ENCODE measurements at places on chromosomes 3 and 15. TPM values are rescaled to one million over a fixed set of nuclear protein-coding genes. Genes with fewer than 3 reads are reported as not detected.

Gene TMEM207
- total RNA-seq: not detected

DNA sequence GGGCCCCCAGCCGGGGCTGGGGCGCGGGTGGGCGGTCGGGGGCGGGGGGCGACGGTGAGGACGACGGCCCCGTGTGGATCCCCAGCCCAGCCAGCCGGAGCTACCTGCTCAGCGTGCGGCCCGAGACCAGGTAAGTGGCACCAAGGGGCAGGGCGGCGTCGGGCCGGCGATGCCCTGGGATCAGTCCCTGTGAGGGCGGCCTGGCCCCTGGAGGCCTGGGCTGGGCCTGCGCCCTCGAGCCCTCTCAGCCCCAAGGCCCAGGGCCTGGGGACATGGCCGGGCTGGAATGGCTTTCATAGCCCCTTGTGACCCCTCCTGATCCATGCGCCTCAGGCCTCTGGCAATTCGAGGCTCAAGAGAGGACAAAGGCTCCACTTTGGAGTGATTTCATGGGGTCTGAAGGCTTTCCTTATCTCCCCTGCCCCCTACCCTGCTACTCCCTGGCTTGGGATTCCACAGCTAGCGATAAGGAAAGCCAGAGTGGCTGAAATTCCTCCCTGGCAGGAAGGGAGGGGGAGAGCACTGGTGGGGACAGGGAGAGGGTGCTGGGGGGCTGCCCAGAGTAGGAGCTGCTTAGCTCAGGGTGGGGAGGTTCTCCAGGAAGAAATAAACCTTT is 418 bp downstream of the ALPK3 start:
- H3K4me1 ChIP-seq: no peaks in the 10 kb centered on the region
- no peak for DNase-seq
- peaks cover 6% of the 10 kb centered on the region for H3K27me3 ChIP-seq

Gene CFAP91
- total RNA-seq: 0.77 TPM

GRCh38 chr3:15602146-15602536 is 596 bp downstream of the BTD start:
- peak overlapping the region; percentile 99 for H3K4me3 ChIP-seq
- H3K27ac ChIP-seq: peak overlapping the region; percentile 77
- H3K4me1 ChIP-seq: no peaks in the 10 kb centered on the region
- no peaks in the 10 kb centered on the region for H3K36me3 ChIP-seq
- H3K27me3 ChIP-seq: no peaks in the 10 kb centered on the region

- peak; percentile 39 for DNase-seq
- no peaks in the 10 kb centered on the region for H3K36me3 ChIP-seq
- H3K27me3 ChIP-seq: no peaks in the 10 kb centered on the region
- no peak overlapping the region for H3K27ac ChIP-seq
- no peak overlapping the region for H3K4me3 ChIP-seq
Observed at GRCh38 chr3:99384596-99384995, 253.8 kb upstream of the COL8A1 start.

Gene PIF1
- total RNA-seq: 3.1 TPM

Gene CPLX3
- total RNA-seq: not detected

DNA sequence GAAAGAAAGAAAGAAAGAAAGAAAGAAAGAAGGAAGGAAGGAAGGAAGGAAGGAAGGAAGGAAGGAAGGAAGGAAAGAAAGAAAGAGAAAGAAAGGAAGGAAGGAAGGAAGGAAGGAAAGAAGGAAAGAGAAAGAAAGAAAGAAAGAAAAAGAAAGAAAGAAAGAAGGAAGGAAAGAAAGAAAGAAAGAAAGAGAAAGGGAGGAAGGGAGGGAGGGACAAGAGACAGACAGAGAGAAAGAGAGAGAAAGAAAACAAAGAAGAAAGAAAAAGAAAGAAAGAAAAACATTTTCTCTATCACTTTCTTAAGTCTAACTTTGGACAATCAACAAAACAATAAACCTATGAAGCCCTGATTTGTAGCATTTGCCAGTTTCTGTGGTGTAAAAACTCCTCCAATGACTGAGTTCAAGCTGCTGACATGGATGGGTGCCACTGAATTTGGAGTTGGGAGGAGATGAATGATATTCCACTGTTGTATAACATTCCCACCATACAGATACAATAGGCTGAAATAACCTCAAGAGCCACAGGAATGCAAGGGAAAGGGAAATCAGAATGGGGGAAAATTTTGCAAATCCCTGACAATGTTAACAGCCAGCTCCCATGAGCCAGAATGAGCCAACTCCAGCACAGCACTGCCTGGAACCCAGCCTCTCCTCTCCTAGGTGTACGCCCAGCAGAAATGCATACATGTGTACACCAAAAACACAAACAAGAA is 15.0 kb upstream of the RTP3 start:
- no peak overlapping the region for H3K27ac ChIP-seq
- H3K4me1 ChIP-seq: no peaks in the 10 kb centered on the region
- H3K36me3 ChIP-seq: no peaks in the 10 kb centered on the region
- H3K4me3 ChIP-seq: no peak overlapping the region
- peaks cover 3% of the 10 kb centered on the region for H3K27me3 ChIP-seq

- no peak for DNase-seq
- no peak overlapping the region for H3K27ac ChIP-seq
- H3K27me3 ChIP-seq: no peaks in the 10 kb centered on the region
- no peak overlapping the region for H3K4me3 ChIP-seq
- no peaks in the 10 kb centered on the region for H3K4me1 ChIP-seq
Observed at GRCh38 chr3:65168547-65168946, 480.7 kb upstream of the ADAMTS9 start.

GRCh38 chr3:38114875-38115644 is 21.9 kb downstream of the ACAA1 start:
- no peak overlapping the region for H3K27ac ChIP-seq
- no peaks in the 10 kb centered on the region for H3K36me3 ChIP-seq
- no peaks in the 10 kb centered on the region for H3K27me3 ChIP-seq
- no peaks in the 10 kb centered on the region for H3K4me1 ChIP-seq

GRCh38 chr3:62184559-62184958 is 188.8 kb downstream of the FEZF2 start:
- H3K4me1 ChIP-seq: no peaks in the 10 kb centered on the region
- H3K36me3 ChIP-seq: no peaks in the 10 kb centered on the region
- peak; percentile 28 for DNase-seq
- H3K4me3 ChIP-seq: no peak overlapping the region

- peaks cover 13% of the 10 kb centered on the region for H3K4me1 ChIP-seq
- no peaks in the 10 kb centered on the region for H3K36me3 ChIP-seq
- H3K27me3 ChIP-seq: no peaks in the 10 kb centered on the region
- DNase-seq: peak; percentile 84
Observed at GRCh38 chr3:42101048-42101447, 9.9 kb downstream of the TRAK1 start.

DNA sequence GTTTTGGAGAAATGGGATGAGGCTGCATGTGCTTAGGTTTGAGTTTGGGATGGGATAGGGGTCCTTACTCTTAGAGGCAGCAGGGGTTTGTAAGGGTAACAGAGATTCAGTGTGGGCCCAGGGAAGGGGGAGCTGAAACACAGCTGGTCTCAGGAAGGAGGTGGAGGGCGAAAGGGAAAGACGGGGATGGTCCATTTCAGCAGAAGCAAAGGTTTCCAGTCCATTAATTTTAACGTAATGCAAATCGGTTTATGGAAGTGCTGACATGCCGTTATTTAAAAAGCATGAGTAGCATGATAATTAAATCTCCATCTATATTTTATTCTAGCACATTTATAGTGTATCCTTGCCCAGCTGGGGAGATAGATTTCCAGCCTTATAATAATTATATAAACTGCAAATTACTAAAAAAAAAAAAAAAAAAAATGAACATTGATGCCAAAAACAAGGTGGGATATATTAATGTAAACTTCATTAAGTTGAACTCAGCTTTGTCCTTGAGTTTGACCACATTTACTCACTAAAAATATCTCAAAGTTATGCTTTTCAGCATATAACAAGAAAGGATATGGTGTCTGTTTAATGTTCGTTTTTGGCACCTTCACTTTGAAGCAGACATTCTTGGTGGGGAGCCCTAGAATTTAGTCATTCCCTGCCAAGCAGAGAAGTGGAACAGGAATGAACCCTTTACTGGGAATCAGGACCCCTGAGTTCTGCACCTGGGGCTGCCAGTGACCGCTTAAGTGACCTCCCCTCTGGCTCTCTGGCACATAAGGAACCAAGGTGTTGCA is 234.7 kb downstream of the THSD4 start:
- no peak overlapping the region for H3K27ac ChIP-seq
- no peaks in the 10 kb centered on the region for H3K4me1 ChIP-seq
- H3K4me3 ChIP-seq: no peak overlapping the region

DNA sequence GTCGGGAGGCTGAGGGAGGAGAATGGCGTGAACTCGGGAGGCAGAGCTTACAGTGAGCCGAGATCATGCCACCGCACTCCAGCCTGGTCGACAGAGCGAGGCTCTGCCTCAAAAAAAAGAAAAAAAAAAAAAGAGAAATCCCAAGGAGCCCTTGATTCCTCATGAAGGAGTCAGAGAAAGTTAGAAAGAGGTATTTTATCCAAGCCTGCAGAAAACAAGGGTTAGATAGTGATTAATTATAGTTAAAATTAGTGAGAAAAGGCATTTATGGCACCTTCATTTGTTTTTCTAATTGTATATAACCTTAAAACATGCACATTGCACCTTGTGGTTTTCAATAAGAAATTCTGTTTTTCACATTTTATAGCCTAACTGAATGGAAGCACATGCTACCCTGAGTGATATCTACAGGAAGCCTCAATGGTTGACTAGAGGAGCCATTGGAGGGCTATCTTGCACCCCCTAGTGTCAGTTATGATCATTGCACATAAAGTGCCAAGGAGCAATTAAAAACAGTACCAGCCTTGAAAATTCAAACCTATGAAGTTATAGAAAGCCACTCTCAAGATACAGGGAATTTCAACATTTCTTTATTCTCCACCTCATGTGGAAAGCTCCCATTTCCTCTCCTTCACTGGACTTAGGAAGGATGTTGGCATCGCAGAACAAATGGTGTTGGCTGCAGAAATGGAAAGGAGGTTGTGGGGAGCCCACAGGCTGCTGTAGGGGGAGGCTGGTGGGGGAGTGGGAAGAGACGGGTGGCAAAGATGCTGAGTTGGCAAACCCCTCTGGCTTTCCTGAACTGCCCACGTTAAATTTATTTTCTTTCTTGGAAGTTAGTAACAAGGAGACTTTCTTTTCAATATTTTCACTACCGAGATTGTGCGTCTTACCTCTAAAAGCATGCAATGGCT is 48.5 kb downstream of the ITGA11 start:
- no peaks in the 10 kb centered on the region for H3K36me3 ChIP-seq
- peaks cover 12% of the 10 kb centered on the region for H3K4me1 ChIP-seq
- peak; percentile 27 for DNase-seq

- H3K4me3 ChIP-seq: no peak overlapping the region
- no peak overlapping the region for H3K27ac ChIP-seq
- H3K36me3 ChIP-seq: no peaks in the 10 kb centered on the region
- no peaks in the 10 kb centered on the region for H3K4me1 ChIP-seq
- no peak for DNase-seq
Observed at GRCh38 chr15:82898961-82899360, 53.6 kb downstream of the HOMER2 start.

GRCh38 chr15:25051399-25052154 is 96.8 kb downstream of the SNRPN start:
- H3K36me3 ChIP-seq: no peaks in the 10 kb centered on the region
- no peaks in the 10 kb centered on the region for H3K4me1 ChIP-seq
- H3K27ac ChIP-seq: no peak overlapping the region

Gene IFT57
- 60.3 TPM for total RNA-seq

Gene PPP1R14D
- total RNA-seq: not detected

Gene DUOXA1
- not detected for total RNA-seq

- H3K27ac ChIP-seq: peak overlapping the region; percentile 75
- DNase-seq: no peak
Observed at GRCh38 chr3:183699238-183699947, 1.8 kb downstream of the YEATS2 start.

DNA sequence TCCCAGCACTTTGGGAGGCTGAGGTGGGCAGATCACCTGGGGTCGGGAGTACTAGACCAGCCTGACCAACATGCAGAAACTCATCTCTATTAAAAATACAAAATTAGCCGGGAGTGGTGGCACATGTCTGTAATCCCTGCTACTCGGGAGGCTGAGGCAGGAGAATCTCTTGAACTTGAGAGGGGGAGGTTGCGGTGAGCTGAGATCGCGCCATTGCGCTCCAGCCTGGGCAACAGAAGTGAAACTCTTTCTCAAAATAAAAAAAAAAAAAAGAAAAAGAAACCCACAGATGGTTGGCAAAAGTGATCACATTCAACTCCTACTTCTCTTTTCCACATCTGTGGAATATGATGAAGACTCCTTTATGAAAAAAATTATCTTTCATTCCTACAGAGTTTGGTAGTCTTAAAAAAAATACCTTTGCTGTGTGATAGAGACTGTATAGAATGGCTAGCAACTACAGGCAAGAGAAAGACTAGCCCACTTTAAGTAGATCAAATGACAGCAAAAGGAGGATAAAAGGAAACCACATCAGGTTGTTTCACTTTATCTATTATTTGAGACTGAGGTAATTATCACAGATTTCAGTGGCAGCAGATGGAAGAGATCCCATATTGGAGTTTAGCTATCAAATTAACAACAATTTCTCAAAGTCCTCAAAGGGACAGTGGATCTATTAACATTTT is 172.9 kb upstream of the TSPAN3 start:
- H3K4me1 ChIP-seq: no peaks in the 10 kb centered on the region
- H3K27ac ChIP-seq: no peak overlapping the region
- no peak for DNase-seq
- H3K4me3 ChIP-seq: no peak overlapping the region
- H3K27me3 ChIP-seq: no peaks in the 10 kb centered on the region
- no peaks in the 10 kb centered on the region for H3K36me3 ChIP-seq

DNA sequence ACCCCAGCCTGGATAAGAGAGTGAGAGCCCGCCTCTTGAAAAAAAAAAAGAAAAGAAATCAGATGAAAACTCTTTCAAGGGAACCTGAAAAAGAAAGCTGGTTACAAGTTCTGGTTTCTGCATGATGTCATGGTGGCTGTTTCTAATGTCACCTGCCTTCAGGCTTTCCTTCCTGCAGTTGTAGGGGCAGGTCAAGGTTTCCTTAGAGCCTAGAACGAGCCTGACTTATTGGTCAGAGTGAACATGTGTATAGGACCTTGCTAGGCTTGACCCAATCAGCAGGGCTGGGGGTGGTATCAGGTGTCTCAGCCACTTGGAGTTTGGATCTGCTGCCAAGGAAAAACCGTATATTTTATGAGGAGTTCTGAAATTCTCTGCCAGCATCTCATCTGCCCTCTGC is 3.8 kb downstream of the IVD start:
- DNase-seq: no peak
- H3K4me1 ChIP-seq: peaks cover 3% of the 10 kb centered on the region
- peaks cover 21% of the 10 kb centered on the region for H3K36me3 ChIP-seq
- no peaks in the 10 kb centered on the region for H3K27me3 ChIP-seq
- H3K27ac ChIP-seq: no peak overlapping the region
- H3K4me3 ChIP-seq: no peak overlapping the region

Gene BNC1
- total RNA-seq: 7.7 TPM

DNA sequence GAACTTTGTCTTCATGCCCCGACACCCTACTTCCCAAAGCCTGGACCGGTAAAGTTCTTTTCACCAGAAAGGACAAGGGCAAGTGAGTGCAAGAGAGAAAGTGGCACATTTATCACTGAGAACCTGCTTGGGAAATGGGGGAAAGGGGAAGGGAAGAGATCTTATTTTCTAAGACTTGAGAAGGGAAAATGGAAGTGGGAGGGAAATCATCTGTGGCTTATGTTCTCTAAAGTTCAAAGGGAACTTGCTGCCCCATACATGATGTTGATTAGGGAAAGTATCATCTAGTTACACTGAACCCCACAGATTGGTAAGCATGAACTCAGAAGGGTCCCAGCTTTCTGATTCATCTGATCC is 199.5 kb upstream of the LPP start:
- H3K27ac ChIP-seq: peak overlapping the region; percentile 80
- H3K27me3 ChIP-seq: no peaks in the 10 kb centered on the region
- H3K4me3 ChIP-seq: no peak overlapping the region
- no peak for DNase-seq

GRCh38 chr3:119234610-119235009 is 6.1 kb downstream of the B4GALT4 start:
- H3K4me1 ChIP-seq: peaks cover 4% of the 10 kb centered on the region
- H3K27me3 ChIP-seq: no peaks in the 10 kb centered on the region
- peaks cover 4% of the 10 kb centered on the region for H3K36me3 ChIP-seq

Gene PLA1A
- 0.26 TPM for total RNA-seq
